Activated naive CD8-positive, alpha-beta T cell treated with anti-CD3 and anti-CD28 coated beads, Interleukin-2, amount 10 ng/mL, durations not matched to agents 7 days and 5 days (primary cell): ENCODE measurements at places on chromosomes 1 and 21.

- no peak for DNase-seq
These were observed 79.3 kb downstream of the DDX20 start for GRCh38 chr1:111834956-111835355.

GRCh38 chr21:15029077-15029476 lies 35.7 kb downstream of the NRIP1 start:
- DNase-seq: no peak

GRCh38 chr1:44368471-44369151 lies 13.6 kb upstream of the ERI3 start:
- DNase-seq: no peak

DNA sequence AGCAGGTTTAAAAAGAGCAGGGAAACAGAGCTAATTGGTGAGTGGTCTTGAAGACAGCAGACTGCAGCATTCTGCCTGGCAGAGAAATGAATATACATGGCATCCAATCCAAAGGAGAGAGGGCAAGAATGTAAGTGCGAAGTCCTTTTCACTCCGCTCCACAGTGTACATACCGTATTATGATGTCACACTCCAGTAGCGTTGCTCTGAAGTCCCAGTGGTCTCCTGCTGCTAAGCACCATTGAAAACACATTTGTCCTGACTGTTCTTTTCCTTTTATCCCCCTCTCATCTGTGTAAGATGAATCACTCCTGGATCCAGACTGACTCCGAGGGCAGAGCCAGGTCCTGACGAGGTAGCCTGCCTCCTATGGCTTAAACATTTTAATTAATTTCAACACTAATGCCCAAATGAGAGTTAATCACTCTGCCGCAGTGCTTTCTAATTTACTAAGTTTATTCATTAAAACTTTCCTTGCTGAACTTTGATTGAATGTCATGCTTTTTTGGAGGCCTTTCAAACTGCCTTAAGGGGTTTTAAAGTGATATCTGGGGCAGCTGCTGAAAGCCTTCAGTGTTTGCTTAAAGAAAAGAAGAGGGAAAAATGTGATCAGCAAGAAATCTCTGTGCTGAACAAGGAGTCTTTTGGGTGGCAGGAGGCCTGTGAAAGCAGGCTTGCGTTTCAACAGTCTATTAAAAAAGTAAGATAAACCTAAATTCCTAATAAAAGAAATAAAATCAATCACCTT lies 227.2 kb downstream of the ATG4C start:
- DNase-seq: no peak

- no peak for DNase-seq
These were observed 94.7 kb upstream of the NRIP1 start for GRCh38 chr21:15159382-15160020.
